ENCODE measurements at places on chromosomes 2 and 18.

DNA sequence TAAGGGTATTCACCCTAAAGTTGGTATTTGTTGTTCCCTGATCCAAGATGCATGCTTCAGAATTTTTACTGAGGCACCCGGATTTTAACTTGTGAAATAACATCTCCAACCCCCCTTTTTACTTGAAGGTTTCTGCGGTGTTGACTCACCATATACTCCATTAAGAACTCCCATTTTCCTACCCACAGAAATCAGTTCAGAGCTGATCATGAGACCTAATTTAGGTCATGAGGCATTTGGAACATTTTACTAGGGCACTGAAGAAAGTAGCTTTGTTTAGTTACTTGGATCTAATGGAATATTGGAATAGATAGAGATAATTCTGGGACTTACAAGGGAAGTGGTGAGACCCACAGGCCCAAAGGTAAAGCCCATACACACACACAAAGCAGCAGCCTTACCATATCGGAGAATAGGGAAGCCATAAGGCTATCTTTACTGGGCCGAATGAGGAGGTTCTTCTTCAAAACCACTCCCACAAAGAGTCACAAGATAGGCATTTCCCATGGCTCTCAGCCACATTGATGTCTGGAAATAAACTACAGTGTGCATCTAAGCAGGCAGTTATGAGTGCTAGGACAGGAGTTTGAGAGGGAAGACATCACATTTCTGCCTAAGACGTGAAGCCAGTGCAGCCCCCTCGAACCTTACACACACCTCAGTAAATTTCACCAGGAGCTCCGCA is 681.0 kb upstream of the LRRTM4 start:
- DNase-seq, result no peak

DNA sequence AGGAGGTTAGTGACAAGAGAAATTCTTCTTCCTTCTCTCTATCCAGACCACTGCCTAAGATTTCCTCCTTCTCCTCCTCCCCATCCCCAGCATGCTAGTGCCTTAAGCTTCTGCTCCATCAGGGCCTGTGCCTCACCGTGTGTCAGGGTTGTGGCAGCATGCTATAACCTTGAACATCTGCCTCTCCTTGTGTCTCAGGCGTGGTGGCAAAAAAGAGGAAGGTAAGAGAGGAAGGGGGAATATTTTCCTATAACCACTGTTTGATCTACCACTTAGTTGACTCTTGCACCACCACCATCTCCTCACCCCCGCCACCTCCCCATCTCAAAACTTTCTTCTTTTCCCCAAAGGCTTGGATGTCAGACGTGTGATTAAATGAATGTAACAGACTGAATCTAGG is 38.3 kb upstream of the PEX13 start:
- no peak for DNase-seq

- no peak for DNase-seq
Measured at GRCh38 chr2:182864949-182865570, 1.4 kb downstream of the FRZB start.

GRCh38 chr2:208049006-208049405 is 23.7 kb upstream of the PLEKHM3 start:
- DNase-seq, result no peak

- no peak for DNase-seq
Measured at GRCh38 chr2:32900246-32900973, 46.3 kb upstream of the LTBP1 start.

DNA sequence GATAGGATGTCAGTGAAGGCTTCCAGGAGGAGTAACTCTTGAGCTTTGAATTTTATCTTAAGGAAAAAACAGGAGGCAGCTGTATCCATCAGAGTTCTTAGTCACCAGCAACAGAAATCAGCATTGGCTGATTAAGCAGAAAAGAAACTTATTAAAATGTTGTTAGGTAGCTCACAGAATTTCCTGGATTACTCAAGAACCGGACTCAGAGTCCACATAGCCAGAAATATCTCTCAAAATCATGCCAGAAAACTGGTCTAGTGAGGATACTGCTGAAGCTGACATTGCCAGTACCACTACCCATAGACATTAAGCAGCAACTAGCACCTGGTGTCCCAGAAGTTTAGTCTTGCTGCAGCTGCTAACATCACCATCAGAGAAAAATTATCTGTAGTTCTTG is 10.1 kb upstream of the AFTPH start:
- DNase-seq, result no peak

- DNase-seq, result no peak
Measured at GRCh38 chr2:212672186-212672585, 133.6 kb upstream of the ERBB4 start.

DNA sequence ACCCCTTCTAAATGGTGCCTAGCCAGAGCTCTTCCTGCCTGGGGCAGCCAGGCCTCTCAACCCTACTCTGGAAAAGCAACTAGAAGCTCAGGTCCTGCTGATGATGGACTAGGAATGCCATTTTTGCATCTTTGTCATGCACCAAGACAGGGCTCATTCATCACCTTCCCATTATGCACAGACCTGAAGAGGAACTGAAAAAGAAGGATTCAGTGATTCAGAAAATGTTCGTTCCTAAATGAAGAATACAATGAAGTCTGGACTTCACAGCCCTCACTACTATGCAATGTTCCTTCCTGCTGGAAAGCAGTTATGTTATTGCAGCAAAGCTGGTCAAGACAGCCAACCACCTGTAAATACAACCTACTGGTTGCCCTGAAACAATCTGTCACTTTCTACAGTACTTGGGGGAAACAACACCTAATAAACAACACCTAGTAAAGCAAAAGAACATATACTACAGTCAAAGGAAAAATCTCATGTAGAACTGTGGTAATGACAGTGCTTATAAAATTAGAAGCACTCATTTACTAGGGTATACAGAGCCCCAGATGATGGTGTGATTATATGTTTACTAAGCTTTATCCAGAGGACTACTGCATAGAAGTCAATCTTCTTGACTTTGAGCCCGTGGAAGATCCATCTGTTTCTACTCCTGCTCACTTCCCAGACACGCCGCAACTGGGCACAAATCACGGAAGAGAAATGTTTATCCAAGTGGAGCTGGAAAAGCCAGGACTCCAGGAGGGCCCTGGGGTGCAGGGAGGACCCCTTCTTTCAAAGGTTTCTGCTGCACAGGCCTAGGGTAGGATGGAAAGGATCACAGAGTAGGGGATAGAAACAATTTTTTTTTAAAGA is 103.1 kb upstream of the THOC1 start:
- no peak for DNase-seq

DNA sequence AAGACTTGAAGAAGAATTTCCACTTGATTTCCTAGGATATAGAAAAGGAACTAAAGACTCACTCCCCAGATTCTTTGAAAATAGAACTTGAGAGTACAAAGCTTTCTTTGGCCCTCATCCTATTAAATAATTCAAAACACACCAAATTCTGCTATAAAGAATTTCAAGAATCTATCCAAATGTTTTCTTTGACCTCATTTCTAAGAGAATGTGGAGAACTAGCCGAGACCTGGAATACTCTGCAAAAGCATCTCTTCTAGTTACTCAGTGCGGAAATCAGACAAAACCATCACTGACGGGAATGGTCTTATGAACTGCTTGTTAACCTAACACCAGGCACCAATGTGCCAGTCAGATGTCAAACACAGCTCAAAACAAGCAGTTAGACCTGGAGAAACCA is 44.2 kb upstream of the ARL5A start:
- DNase-seq, result no peak

DNA sequence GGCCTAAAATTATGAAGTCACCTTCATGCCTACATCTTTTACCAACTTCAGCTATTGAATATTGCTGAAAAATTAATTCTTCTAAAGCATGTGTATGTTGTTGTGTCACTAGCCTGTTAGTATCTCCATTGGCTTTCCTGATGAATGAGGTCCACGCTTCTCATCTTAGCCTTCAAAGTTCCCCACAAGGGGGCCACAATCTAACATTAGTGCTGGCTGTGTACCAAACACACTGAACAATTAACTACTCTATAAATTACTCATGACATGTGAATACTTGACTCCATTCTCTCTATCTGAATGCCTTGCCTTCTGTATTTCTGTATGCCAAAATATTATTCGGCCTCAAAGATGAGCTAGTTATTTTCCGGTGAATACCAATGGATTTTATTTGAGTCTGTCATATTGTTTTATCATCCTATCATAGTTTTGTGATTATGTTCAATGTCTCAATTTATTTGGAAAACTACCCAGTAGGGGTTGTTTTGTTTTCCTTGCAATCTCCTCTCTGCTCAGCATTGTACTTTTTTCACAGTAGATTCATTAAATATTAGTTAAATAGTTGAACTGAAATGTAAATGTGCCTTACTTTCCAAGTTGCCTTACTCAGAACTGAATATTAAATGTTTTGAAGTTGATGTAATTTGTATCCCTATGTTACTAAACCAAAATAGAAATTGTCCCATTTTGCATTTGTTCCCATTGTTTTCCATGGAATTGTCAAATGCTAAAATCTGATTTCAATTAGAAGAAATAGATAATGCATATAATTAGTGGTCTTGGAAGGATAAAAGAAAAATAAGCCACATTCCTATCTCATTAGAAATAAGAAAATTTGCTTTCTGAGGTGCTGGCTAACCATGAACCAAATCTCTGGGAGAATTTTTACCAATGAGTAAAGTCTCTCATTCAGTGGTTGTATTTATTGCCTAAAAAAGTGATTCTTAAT is 208.4 kb upstream of the COL3A1 start:
- DNase-seq, result no peak

DNA sequence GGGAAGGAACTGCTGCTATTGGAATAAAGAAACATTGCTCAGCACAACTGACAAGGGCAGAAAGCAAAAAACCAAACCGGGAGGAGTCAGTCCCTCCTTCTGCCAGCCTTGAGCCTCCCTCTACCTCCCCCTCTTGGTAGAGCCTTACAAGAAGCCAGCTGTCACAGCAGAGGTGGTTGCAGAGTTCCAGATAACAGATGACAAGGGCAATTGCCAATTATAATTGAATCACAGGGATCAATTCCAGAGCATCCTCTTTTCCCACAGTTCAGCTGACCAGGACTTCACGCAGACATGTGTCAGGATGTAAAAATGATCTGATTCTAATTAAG is 548.2 kb upstream of the LRRTM1 start:
- no peak for DNase-seq

DNA sequence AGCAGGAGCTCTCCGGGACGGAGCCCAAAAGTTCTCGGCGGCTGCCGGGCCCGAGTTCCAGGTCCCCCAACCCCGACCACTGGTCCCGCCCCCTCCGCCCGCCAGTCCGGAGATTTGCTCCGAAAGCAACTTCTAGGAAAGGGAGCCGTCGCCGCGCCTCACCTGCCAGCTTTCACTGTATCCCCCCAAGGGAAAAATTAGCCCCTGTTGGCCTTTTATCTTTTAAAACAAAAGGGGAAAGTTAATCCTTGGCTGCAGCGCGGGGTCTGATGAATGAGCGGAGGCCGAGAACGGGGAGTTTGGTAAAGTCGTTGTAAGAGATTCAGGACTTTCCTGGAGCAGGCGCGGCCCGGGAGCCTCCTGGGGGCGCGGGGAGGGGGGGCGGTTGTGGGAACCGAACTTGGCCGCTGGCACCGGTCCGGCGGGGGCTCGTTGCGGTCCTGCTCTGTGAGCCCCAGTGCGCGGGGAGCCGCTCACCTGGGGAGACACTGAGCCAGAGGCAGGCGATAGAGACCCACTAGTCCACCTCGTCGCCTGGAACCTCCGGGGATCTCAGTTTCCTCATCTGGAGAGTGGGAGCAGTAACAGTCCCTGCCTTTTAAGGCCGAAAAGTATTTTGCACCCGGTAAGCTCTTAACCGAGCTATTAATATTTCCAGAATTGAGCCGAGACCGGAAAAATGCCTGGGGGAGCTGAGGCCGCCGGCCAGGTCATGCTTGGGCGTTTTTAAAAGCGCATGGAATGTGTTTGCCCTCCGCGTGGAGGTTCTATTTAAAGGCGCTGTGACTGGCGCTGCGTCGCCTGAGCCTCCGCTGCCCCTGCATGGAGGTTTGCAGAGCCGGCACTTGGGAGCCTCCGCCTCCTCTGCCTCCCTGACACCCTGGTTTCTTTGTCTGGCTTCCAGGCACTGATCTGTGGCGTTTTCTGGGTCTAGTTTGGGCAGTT is 1.1 kb downstream of the EFHD1 start:
- DNase-seq, result no peak

DNA sequence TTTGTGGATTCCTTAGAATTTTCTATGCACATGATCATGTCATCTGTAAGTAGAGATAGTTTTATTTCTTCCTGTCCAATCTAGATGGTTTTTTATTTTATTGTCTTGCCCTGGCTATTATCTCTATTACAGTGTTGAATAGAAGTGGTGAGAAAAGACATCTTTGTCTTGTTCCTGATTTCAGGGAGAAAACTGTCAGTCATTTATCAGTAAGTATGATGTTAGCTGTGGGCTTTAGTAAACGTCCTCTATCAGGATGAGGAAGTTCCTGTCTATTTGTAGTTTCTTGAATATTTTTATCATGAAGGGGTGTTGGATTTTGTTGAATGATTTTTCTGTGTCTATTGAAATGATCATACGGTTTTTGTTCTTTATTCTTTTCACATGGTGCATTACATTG is 5.3 kb downstream of the PLEKHH2 start:
- DNase-seq, result no peak

GRCh38 chr2:224952936-224953657 is 89.2 kb downstream of the DOCK10 start:
- no peak for DNase-seq

DNA sequence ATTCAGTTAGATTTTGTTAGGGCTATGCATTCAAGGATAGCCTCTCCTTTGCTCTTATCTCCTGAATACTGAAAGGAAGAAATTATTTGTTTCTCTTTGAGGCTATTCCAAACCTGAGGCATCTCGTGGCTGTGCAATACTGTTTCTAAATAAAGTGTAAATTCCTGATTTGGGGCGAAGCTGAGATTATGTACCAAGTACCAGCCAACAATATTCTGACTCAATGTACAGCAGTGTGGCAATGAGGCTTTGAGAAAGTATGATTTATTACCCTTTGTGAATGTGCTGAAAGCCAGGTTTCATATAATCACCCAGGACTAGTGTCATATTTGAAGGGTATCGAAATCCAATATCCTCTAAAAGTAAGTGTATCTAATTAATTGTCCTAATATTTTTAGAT is 113.5 kb downstream of the MEIS1 start:
- DNase-seq, result no peak

- no peak for DNase-seq
Measured at GRCh38 chr2:135190799-135191198, 138.7 kb downstream of the RAB3GAP1 start.

DNA sequence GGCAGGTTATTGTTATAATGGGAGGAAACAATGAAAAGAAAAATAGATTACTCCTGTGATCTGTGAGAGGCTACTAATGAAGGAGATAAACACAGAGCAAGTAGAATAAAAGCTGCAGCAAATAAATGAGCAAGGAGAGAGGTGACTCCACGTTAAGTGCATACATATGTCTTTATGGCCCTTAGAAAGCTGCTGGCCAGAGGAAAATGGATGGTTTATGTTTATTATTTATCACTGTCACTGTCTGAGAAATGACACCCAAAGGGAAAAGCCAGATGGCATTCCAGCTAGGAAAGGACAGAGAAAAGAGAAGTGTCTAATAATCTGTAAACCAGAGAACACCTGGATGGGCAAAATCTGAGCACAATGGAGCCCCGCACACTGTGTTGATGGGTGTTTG is 122.9 kb upstream of the DDX18 start:
- no peak for DNase-seq

Measured in activated CD8-positive, alpha-beta memory T cell treated with anti-CD3 and anti-CD28 coated beads for 1 hour (primary cell).